GM20000 (cell line): ENCODE measurements at places on chromosomes 4 and X.
A peak's percentile ranks its signal among the peaks of the same experiment; 100 is the strongest.

DNA sequence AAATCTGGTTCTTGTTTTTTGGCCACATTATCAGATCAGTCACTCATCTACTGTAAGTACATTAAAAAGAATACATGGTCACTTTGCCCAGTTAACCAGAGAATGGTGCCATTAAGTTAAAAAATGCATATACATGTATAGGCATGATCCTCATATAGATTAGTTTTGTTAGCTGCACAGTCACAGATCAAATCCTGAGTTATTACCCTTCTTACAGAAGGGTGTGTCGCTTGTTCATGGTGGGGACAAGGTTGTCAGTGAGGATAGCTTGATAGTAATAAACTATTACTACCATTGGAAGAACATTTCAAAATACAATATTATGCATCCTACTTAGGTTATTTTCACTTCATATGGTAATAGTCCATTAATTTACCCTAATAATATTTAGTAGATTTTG, 48.5 kb downstream of the GALNT7 start:
- DNase-seq: no peak

- no peak for DNase-seq
These were observed 10.6 kb downstream of the FAM9B start for GRCh38 chrX:9023293-9023692.

DNA sequence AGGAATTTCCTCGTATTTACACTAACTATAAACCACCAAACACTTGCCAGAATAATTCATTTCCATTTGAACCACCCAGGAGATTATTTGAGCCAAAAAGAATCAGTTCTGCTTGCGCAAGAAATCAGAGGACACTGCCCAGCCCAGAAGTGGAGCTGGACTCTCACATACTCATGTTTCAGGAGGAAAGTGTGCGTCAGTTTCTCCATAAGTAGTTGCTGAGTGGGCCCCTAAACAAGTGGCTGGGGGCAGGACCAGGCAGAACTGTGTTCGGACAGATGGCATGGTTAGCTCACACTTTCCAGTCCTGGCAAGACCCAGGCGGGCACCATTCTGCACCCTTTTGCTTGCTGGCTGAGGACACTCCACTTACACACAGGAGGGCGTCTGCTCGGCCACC, 38.8 kb downstream of the BTC start:
- no peak for DNase-seq

DNA sequence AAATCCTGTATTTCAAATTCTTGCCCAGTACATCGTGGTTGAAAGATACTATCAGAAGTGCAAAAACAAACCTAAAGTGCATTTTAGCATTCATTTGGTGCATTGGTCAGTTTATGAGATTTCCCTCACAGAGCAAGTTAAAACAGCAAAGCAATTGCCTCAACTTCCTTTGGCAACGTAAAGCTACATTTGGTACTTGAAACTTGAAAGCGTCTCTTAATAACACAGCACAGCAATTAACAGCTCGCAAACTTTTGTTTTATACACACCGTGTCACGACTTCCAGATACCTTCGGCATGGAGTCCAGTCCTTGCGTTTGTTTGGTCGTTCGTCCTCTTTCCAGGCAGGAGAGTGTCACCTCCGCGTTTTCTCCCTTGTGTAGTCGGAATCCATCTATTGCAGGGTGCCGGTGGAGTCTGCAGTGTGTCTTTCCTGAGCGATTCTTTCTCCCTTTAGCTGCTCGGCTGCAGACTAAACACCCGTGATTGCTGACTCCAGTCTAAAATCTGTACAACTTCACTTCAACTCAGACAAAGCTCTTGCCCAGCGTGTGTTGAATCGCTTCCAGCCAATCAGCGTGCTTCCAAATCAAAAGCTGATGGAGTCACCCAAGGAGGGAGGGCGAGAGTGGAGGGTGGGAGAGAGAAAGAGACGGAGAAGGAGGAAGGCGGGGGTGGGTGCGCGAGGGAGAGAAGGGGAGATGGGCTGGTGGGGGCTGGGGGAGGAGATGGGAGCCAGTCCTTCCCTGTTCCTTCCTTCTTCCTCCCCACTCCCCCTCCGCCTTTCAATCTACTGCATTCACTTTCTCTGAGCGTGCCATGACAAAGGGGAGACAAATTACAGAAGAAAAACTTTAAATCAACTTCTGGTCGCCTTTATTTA, at the start of gene PCDH18:
TSS of gene PCDH18 (minus strand) at position 509 of the 883 bp plus-strand sequence. CDS start at position 103, 406 bp downstream.
- DNase-seq: peak; percentile 24

DNA sequence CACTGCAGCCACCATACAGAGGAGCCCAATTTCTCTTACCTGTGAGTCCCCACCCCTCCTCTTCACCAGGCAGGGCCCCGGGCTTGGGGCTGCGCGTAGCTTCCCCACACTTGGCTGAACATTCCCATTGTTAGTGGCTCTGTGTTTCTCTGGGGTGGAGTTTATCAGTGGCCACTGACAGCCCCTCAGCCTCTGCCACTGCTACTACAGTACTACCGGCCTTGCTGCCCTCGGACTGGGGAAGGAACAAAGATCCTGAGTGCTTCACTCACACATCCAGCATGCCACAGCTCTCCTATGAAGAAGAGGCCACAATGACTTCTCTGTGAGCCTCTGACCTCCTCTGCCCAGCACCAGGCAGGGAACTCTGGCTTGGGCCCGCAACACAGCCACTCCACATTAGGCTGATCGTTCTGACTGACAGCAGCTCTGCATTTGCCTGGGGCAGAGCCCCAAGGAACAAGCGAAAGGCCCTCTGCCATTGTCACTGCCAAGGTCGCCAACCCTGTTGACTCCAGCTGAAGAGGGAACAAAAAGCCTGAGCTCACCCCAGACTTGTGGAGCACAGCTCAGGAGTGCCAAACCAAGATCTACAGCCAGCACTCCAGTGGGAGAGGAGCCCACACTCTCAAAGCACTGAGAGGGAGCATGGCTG, 24.0 kb downstream of the ABCB7 start:
- DNase-seq: no peak
